ENCODE measurements at places on chromosomes 7 and 10.
A peak's percentile ranks its signal among the peaks of the same experiment; 100 is the strongest.

GRCh38 chr7:28672397-28672797 is 260.1 kb downstream of the CREB5 start:
- DNase-seq, result no peak

DNA sequence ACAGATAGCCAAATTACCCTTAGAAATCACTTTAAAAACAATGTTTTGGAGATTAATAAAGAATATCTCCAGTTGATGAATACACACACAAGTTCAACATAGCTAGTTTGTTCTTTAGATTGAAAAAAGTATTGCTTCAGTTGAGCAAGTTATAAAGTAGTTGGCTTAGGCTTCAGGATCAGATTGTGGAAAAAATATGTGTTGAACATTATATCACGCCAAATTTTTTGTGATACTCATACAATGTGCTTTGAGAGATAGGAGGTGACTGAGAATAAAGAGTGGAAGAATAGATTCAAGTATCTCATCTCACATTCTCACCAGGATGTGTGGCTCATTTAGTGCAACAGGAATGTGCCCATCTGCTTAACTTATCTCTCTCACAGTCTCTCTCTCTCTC is 553.3 kb downstream of the HTR7 start:
- no peak for DNase-seq

DNA sequence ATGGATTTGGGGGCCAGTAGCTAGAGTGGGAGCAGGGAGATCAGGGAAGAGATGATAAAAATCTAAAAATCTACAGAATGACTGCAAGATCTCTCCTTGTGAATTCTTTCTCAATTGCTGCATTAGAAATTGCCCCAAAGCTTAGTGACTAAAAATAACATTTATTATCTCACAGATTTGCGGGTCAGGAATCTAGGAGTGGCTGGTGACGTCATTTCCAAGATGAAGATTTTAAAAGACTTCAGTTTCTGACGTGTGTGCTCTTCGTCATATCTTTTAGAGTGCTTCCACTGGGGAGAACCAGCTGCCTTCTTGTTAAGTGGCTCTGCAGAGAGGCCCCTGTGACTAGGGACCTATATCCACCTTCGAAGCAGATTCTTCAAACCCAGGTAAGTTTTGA is 112.6 kb downstream of the DGKI start:
- DNase-seq, result no peak

- no peak for DNase-seq
These were observed 18.3 kb upstream of the FAM3C start for GRCh38 chr7:121414436-121414835.

DNA sequence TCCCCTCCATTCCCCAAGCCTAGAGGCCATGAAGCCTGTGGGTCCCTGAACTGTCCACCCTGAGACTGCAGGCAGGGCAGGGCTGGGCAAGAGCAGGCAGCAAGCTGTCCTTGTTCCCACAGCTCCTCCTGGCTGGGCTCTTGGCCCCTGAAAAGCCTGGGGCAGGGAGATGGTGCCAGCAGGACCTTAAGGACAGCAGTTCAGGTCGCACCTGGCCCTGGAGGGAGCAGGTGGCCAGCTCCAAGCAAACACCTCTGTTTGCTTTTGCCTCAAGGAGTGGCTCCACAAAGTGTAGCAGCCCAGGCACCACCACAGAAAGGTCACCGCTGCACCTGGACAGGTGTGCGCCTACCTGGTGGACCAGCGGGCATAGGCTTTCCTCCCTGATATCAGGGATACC is 5.2 kb downstream of the RET start:
- no peak for DNase-seq

- peak; percentile 87 for DNase-seq
These were observed 538.5 kb downstream of the HTR7 start for GRCh38 chr10:90319188-90319914.

- no peak for DNase-seq
These were observed 6.8 kb upstream of the GPR15LG start for GRCh38 chr10:84166620-84167288.

DNA sequence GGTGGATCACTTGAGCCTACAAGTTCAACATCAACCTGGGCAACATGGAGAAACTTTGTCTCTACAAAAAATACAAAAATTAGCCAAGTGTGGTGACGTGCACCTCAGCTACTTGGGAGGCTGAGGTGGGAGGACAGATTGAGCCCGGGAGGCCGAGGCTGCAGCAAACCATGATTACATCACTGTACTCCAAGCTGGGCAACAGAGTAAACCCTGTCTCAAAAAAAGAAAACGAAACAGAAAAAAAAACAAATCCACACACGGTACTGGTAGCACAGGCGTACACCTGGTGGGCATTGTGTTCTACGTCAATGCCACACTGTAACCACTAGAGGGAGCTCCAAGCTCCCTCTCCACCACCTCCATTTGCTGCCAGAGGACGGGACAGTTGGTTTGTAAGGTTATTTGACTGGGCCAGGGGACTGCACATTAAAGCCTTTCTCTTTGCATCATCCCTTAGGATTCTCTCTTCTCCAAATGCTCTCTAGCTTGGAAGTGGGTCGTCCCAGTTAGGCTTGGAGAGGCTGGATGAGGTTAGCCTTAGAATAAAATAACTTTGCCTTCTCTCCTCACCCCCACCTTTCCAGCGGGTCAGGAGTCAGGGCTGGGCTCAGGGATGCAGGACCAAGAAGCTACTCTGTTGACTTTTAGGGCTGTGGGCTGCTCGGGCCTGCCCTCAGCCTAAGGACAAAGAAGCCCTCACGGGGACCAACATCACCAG is 130.8 kb downstream of the SORBS1 start:
- DNase-seq, result peak; percentile 67

GRCh38 chr10:119029613-119030420 is at the start of gene NANOS1:
NANOS1 (plus strand) TSS chr10:119029714; CDS start chr10:119029802, 88 bp downstream.
- DNase-seq, result peak; percentile 41

DNA sequence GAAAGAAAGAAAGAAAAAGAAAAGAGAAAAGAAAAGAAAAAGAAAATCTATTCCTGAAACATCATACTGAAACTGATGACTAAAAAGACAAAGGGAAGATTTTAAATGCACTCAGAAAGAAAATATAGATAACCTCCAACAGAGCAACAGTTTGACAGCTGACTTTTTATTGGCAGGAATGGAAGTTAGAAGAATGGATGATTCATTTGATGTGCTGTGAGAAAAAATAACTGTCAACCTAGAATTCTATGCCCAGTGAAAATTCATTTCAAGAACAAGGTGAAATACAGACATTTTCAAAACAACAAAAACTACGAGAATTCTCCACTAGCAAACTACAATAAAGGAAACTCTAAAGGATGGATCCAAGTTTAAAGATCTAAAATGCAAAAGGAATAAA is 50.5 kb upstream of the HSPA12A start:
- no peak for DNase-seq

DNA sequence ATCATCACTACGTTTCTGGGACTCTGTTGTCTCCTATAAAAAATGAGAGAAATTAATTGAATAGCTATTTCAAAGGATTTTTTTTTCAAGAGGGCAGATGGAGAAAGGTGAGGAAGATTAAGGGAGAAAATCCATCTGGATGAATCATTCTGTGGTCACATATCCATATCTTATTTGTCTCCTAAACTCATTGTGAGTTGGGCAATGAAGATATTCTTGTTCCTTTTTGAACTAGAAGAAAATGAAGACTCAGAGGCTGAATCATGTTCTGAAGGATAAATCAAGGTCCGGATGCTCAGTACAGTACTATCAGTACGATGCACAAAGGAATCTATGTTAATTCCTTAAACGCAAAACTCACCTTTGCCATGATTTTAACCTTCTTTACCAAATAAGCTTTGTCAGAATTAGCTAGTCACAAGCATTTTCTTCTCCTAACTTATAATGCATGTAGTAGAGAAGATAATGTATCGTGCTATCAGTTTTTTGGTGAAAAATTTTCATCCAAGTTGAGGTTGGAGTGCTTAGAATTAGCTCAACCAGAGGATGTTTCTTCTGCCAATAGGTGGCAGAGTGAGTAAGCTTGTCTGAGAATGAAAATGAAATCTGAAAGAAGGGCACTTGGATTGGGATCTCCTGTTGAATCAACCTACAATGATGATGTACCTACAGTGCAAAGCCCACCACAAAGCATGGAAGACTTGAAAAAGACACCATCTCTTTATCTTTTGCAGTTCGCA is 446.9 kb downstream of the KIF20B start:
- peak; percentile 41 for DNase-seq

DNA sequence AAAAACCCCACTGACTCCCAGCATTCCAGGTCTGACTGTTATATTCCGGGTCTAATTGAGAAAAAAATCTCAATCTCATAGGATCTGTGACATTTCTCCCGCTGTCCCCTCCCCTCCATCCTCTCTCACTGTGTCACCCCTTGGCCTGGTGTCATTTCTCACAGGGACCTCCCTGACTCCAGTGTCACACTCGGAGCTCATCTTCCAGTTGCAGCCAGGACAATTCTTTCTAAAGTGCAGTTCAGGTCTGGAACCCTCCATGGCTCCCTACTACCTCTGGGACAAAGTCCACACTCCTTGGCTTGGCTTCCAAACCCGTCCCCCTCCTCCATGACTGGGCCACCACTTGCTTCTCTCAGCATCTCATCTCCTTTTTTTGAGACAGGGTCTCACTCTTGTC is 14.2 kb downstream of the MLXIPL start:
- DNase-seq, result no peak

- peak; percentile 72 for DNase-seq
These were observed 1.2 kb upstream of the CALU start for GRCh38 chr7:128737867-128738385.

- DNase-seq, result peak; percentile 93
These were observed 123.7 kb downstream of the TACC2 start for GRCh38 chr10:122112625-122113160.

DNA sequence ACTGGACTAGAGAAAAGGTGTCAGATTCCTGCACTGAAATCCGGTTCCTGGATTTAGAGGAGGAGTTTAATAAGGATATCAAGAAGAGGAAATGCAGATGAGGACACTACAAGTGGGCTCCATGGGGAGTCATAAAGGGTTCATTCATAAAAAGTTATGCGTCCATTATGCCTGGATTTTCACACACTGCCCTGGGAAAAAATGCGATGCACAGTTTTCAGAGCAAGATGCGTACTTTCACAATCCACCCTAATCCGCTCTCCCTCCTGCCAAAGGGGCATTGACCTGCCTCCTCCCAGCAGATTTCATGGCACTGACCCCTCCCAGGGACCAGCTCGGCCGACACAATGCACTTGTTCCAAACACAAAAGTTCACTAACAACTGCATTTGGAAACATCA is 42.2 kb upstream of the OPALIN start:
- DNase-seq, result no peak

DNA sequence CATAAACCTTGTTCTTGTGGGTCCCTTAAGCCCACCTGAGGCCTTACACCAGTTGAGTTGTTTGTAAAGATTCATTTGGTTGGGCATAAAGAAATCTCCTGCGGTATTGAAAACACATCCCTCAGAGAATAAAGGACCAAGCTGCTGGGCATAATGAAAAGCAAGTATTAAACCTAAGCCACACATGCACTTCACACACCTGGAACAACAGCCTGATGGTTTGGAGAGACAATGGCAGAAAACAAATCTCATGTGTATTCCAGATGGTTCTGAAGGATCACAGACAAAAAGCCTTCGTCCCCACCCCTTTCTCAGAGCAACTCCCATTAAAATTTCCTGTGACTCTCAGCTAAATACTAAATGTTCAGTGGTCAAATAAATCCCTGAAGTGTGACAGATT is 44.2 kb downstream of the FEZF1 start:
- no peak for DNase-seq

GRCh38 chr10:131787961-131788360 is 112.8 kb upstream of the PPP2R2D start:
- DNase-seq, result no peak

DNA sequence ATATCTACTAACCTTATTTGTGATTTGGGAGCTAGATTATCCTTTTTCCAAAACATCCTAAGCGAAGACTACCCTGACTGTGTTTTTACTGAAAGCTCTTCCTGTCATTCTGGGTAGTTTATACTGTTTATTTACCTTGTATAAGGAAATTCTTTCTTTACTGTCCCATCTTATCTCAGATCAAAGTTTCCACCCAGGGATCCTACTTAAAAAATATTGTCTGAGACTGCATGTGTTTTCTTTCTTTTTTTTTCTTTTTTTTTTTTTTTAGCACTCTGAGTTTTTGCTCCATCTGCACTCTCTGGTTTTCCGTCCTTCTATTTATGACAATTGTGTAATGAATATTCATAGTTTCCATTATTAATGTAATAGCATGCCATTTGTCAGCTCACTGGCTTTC is 26.5 kb downstream of the CDK14 start:
- DNase-seq, result no peak

GRCh38 chr7:28315565-28316410 is 96.5 kb upstream of the CREB5 start:
- no peak for DNase-seq

DNA sequence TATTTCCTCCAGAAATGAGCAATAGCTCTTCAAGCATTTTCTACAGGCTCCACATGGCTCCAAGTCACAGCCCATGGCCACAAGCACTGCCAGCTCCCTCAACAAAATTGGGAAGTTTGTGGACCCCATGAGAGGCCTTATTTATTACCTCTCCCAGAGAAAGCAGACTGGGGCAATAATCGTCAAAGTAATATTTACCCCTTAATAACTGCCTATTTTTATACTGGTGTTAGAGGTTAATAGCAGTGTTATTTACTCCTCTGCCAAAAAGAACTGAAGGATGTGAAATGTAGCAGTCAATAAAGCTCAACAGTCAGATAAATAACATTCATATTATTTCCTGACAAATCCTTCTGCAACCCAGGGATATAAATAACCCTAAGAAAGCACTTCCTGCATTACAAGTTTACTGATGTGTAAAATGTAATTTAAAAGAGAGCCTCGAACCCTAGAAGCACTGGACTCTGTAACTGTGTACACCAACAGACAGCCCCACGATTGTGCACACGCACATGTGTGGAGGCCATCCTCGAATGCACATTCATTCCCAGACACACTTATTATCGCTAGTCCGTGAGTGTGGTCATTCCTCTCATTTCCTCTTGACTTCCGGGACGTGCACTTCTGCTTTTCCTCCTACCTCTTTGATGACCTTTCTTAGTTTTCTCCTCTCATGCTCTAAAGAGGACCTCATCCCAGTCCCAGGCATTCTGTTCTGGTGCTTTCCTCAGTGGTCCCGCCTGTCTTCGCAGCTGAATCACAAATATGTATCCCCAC is 157.4 kb downstream of the EVX1 start:
- DNase-seq, result no peak

DNA sequence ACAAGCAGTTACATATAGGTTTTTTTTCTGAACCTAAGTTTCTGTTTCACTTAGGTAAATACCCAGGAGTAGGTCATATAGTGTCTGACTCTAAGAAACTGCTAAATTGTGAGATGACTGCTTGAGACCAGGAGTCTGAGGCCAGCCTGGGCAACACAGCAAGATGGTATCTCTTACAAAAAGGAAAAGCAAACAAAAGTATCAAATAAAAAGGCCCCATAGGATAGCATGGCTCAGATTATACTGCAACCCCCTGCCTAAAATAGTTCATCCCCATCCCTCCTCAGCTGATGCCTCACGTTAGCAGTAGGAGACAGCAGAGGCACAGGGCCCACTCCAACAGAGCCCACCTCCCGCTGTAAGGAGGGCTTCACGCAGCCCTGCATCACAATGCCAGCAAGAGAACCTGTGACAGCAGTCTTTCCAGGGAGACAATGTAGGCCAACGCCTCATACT is 90.3 kb downstream of the SRPK2 start:
- no peak for DNase-seq

All from ACHN (cell line).